ENCODE measurements at places on chromosomes 16 and 17. TPM values are rescaled to one million over a fixed set of nuclear protein-coding genes. Genes with fewer than 3 reads are reported as not detected.

Gene KRTAP9-3
- not detected for total RNA-seq

Gene TPSAB1
- 0.29 TPM for total RNA-seq

Gene KRTAP4-5
- not detected for total RNA-seq

Gene PABPN1L
- not detected for total RNA-seq

Gene KCTD11
- total RNA-seq: 96.8 TPM

Gene PTGES3L
- 1.4 TPM for total RNA-seq

Gene NPIPB8
- not detected for total RNA-seq

Gene KRTAP3-2
- not detected for total RNA-seq

Gene CCL11
- total RNA-seq: not detected

Gene TNFRSF17
- not detected for total RNA-seq

Gene CBX8
- total RNA-seq: 1.6 TPM

Gene CACNG5
- total RNA-seq: not detected

GRCh38 chr16:86761111-86762031 lies 183.0 kb downstream of the FOXL1 start:
- ATAC-seq: peak; percentile 44

- peak; percentile 81 for ATAC-seq
Measured at GRCh38 chr17:58200024-58200633, 7.6 kb downstream of the EPX start.

GRCh38 chr16:86934581-86935375 lies 356.4 kb downstream of the FOXL1 start:
- ATAC-seq: no peak

GRCh38 chr16:10265770-10266615 lies 83.8 kb upstream of the GRIN2A start:
- no peak for ATAC-seq

- ATAC-seq: no peak
Measured at GRCh38 chr16:89561884-89562599, 1.6 kb downstream of the RPL13 start.

- ATAC-seq: no peak
Measured at GRCh38 chr16:88069397-88070168, 118.3 kb downstream of the BANP start.

- ATAC-seq: peak; percentile 19
Measured at GRCh38 chr16:81668243-81669097, 110.6 kb upstream of the PLCG2 start.

- no peak for ATAC-seq
Measured at GRCh38 chr17:8087075-8087951, at the start of gene ALOX12B. Gene ALOX12B, minus strand, starts transcription at chr17:8087716. Its CDS starts 274 bp downstream, at chr17:8087442.

GRCh38 chr17:5286846-5287245 lies 4.8 kb downstream of the RABEP1 start:
- no peak for ATAC-seq

- ATAC-seq: no peak
Measured at GRCh38 chr17:14091367-14091766, 22.1 kb downstream of the COX10 start.

GRCh38 chr17:31433091-31433790 lies 41.8 kb downstream of the RAB11FIP4 start:
- ATAC-seq: peak; percentile 80

GRCh38 chr16:62615526-62615925 lies 579.3 kb upstream of the CDH8 start:
- no peak for ATAC-seq

GRCh38 chr17:6853764-6854442 lies 22.4 kb upstream of the TEKT1 start:
- peak; percentile 45 for ATAC-seq

DNA sequence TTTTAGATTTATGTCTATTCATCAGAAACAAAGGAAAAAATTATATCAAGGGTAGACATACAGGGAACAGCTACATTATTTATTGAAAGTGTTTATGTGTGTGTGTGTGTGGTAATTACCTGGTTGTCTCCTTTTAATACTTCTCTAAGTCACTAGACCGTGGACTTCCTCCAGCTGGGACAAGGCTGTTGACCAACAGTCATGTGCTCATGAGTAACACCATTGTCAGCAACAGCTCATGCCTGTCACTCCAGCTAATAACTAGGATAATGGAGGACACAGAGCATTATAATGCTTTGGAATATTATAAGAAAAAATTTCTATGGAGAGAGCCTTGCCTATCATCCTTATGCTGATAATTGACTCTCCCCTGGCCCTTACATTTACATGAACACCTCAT lies 125.3 kb upstream of the SALL1 start:
- ATAC-seq: no peak

- ATAC-seq: no peak
Measured at GRCh38 chr17:9672691-9673090, 27.4 kb downstream of the USP43 start.

GRCh38 chr16:9503251-9503984 lies 412.0 kb downstream of the HAPSTR1 start:
- no peak for ATAC-seq

- no peak for ATAC-seq
Measured at GRCh38 chr17:82527898-82528297, 8.4 kb downstream of the FOXK2 start.

DNA sequence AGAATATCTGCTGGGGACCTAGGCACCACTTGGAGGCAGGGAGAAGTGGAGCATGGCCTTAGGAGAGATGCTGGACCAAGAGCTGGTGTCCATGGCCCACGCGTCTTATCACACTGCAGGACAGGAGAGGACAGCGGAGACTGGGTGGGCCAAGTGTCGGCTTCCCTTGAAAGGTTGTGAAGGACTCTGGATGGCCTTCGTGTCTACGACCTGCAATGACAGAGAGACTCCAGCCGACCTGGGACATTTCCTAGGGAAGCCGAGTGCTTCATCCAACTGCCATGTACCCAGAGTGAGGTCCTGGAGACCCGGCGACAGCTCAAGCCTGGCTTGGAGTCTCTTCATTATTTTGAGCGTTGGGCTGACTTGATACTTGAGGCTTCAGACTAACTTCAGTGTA lies 20.5 kb downstream of the C1QTNF1 start:
- ATAC-seq: no peak

GRCh38 chr17:82244413-82245133 lies 15.7 kb downstream of the SLC16A3 start:
- ATAC-seq: no peak

GRCh38 chr17:43645765-43646481 lies 15.8 kb downstream of the MEOX1 start:
- ATAC-seq: peak; percentile 62

DNA sequence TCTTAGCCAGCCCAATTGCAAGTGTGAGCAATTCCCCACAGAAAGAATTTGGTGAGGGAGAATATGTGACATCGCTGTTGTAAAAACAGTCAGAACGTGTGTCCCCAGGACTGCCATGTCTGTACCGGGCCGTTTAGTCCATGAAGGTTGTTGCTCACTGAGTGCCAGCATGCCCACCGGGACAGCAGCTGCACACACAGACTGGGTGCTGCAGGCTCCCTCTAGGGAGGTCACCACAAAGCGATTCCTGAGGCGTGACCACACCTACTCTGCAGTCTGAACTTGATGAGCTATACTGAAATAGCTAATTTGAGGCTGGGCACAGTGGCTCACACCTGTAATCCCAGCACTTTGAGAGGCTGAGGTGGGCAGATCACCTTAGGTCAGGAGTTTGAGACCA lies 44.1 kb upstream of the ADORA2B start:
- no peak for ATAC-seq

- ATAC-seq: no peak
Measured at GRCh38 chr16:57798267-57798810, 4.0 kb downstream of the KIFC3 start.

- ATAC-seq: no peak
Measured at GRCh38 chr17:54191261-54191660, 368.5 kb downstream of the KIF2B start.

DNA sequence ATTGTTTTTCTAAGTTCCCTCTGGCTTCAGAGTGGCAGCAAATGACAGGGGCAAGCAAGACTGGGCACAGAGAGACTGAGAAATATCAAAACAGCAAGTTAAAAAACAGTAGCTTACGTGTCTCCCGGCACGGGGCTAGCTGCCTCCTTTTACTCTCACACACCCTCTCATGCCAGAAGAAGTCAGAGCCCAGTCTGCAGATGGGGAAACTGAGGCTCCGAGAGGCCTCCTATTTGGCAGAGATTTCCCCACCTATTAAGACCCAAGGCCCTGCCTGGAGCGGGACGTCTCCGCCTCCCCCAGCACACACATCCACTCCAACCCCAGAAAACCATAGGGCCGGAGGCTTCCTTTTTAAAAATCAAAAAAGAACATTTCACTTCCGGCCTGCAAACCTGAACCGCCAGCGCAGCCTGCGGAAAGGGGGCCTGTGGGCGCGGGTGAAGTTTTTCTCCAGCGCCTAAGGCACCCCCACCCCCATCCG lies 832 bp downstream of the CARHSP1 start:
- ATAC-seq: no peak

GRCh38 chr16:4019371-4019791 lies 96.9 kb downstream of the ADCY9 start:
- ATAC-seq: peak; percentile 49

DNA sequence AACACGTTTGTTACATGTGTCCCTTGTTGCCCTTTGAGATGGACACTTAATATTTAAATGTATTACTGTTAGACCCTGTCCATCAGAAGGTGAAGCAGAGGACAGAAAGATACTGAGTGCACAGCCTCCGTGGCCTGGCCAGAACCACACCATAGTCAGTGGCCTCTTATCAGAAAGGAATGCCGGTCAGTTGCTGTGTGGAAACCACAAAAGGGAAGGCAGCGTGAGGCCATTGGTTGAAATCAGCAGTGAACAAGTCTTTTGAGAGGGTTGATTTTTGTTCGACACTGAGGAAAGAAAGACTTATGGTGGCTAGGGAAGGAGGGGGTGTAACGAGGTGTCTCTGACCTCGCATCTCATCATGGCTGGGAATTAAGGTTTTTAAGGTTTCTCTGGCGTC lies 85.4 kb upstream of the CLEC18A start:
- no peak for ATAC-seq

GRCh38 chr16:83201748-83202147 lies 575.0 kb downstream of the CDH13 start:
- no peak for ATAC-seq

DNA sequence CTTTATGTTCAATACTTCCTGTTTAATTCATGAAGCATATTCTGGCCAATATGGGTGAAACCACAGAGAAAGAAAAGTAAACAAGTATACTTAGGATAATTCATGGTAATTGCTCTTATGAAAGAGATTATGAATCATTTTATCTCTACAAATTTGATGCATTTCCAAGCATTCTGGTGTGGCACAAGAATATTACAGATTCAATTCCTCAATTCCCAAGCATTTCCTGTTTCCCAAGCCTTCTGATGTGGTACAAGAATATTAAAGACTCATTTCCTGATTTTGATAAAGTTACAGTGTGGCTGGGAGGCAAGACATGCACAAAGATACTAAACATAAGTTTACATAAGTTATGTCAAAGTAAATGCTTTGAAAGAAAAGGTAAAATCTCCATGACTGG lies 126.1 kb upstream of the NUDT7 start:
- no peak for ATAC-seq

Data from activated T-helper 17 cell treated with anti-CD3 and anti-CD28 coated beads, Interleukin-2, amount 50 U/mL, for 72 hours (primary cell).